ENCODE measurements at places on chromosomes 3 and 15.

GRCh38 chr3:184262764-184263179, 1.4 kb upstream of the CAMK2N2 start:
- no peak for DNase-seq

GRCh38 chr3:188259596-188259995, 105.6 kb downstream of the LPP start:
- no peak for DNase-seq

- DNase-seq = no peak
These were observed 86.0 kb downstream of the ADAMTS9 start for GRCh38 chr3:64601824-64602223.

GRCh38 chr3:194872669-194872977, 186.9 kb downstream of the FAM43A start:
- DNase-seq = peak; percentile 89

GRCh38 chr15:76065245-76065644, 5.5 kb downstream of the TMEM266 start:
- DNase-seq = no peak

GRCh38 chr15:100901702-100902435, 17.3 kb upstream of the LRRK1 start:
- no peak for DNase-seq

DNA sequence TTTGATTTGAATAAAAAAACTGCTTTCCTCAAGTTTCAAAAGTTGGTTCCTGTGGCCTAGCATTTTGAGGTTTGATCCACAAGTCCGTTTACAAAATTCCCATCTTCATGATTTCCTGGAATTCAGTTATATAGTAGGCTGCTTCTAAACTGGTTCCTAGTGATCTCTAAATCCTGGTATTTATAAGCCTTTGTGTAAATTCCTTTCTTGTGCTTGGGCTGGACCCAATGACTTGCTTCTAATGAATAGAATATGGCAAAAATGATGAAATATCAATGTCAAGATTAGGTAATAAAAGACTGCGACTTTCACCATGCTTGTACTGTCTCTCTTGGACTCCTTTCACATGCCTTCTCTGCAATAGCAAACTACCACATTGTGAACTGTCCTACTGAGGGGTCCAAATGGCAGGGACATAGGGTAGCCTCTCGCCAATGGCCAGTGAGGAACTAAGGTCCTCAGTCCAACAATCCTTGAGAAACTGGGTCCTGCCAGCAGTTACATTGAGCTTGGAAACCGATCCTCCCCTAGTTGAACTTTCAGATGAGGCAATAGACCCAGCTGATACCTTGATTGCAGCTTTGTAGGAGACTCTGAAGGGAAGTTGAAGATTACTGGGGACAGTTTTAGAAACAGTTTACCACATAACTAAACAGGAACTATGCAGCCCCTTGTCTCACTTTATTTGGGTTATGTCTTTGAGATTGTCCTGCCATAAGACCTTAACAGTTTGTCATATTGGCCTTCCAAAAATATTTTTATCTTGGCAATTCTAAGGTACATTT, 303.9 kb upstream of the TBC1D5 start:
- no peak for DNase-seq

DNA sequence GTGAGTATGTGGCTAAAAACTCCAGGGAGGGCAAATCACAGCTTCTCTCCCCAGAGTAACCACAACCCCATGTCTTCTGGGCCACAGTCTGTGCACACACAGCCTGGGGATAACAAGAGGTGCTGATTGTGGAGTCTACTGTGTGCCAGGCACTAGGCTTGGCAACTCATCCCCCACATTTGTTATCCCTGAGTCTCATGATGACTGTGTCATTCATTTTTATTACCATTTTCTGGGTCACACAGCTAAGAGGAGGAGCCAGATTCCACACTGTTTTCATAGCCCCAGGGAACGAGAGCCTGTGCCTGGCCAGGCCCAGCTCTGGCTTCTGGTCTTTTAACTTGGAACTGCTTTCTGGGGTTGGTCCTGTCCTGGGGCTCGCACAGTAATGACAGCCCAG, 34.5 kb downstream of the ESYT3 start:
- peak; percentile 79 for DNase-seq

DNA sequence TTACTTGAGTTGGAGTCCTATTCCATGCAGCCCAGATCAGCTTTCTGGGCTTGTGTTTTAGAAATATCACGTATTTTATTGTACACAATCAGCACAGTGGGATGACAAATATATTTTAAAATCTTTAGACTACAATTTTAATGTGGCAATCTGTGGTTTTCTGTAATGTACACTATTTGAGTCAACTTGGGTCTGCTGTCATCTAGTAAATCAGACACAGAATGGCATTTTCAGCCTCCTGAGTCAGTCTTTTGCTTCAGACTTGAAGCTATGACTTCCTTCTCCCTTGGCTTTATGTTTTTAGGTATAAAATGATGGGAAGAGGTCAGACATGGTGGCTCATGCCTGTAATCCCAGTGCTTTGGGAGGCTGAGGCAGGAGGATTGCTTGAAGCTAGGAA, 232.1 kb downstream of the NECTIN3 start:
- no peak for DNase-seq

- DNase-seq = no peak
These were observed 246.3 kb upstream of the SEMA6D start for GRCh38 chr15:47470983-47471382.

DNA sequence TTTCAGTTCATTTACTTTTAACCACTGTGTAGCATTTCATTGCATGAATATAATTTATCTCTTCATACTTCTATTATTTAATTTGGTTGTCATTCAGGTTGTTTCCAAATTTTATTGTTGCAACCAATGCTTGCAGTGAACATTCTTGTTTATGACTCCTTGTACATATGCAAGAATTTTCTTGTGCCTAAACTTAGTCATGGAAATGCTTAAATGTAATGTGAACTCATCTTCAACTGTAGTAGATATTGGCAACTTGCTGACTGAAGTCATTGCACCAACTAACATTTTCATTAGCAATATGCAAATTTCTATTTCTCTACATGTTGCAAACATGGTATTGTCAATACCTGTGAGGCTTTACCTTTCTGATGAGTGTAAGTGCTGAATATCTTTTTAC, 26.7 kb downstream of the SIDT1 start:
- no peak for DNase-seq

DNA sequence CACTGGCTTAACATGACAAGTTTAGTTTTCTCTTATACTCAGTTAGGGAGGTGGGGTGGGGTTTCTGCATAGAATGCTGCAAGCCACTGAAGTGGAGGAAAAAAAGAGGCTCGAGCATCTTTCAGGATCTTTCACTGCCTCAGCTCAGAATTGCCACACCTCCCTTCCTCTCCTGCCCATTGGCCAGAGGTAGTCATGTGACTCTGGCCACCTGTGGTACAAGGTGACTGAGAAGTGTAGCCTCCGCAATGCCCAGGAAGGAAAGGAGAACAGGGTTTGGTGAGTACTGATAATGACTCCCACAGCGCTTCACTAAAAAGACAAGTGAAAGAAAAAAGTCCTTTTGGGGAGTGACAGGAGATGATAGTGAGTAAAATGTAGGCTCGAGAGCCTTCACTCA, 124.3 kb upstream of the TRIM42 start:
- no peak for DNase-seq

DNA sequence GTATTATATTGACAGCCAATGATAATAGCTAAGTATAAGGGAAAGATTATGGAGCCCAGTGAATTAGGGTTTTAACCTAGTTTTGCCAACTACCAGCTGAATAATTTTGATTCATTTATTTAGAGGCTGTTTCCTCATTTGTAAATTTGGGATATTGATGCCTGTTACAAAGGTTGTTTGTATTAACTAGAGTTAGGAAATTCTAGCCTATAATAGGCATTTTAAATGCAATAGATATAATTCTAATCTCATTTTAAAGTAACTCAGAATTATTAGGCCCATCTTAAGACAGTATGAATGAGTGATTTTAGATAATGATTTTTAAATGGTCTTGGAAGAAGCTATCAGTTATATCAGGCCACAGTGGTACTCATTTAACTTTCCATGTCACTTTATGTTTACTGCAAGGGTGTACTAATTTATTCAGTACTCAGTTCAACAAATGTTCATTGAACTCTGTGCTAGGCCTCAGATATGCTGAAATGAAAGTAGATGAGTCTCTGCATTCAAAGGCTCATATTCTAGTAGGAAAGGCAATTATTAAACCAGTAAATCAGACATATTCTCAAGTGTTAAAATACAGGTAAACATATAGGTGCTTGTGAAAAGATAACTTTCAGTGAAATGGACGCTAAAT, 200.8 kb downstream of the KLHL25 start:
- DNase-seq = no peak

GRCh38 chr3:19348500-19348899, 200.2 kb downstream of the KCNH8 start:
- no peak for DNase-seq

DNA sequence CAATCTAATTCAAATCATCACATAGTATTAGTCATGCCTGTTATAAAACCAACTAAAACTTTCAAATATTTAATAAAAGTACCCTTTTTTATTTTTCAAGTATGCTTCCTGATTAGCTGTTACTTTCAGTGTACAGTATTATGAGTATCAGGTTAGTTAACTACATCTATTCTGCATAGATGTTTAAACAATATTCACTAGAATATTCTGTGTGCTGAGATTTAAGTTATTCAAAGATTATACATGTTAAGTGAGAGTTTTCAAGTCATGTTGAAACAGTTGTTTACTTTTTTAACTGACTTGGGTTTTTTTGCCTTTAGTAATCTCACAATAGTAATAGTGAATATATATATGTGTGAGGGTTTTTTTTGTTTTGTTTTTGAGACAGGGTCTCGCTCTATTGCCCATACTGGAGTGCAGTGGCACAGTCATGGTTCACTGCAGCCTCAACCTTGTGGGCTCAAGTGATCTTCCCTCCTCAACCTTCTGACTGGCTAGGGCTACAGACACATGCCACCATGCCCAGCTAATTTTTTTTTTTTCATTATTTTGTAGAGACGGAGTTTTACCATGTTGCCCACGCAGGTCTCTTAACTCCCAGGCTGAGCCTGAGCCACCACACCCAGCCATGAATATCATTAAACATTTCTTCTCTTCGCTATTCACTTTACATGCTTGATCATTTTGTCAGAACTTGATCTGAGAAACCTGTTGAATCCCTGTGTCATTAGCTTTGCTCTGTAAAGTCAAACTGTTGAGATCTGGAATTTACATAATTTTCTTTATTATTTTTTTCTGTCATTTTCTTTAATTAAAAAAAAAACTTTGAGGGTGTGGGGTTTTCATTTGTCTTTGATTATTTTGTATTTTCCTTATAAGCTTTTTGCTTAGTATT, 286.2 kb upstream of the UBE2E1 start:
- DNase-seq = no peak

GRCh38 chr3:40304352-40304751, 5.2 kb upstream of the EIF1B start:
- no peak for DNase-seq

- DNase-seq = no peak
These were observed 30.4 kb upstream of the KLF13 start for GRCh38 chr15:31296219-31296645.

DNA sequence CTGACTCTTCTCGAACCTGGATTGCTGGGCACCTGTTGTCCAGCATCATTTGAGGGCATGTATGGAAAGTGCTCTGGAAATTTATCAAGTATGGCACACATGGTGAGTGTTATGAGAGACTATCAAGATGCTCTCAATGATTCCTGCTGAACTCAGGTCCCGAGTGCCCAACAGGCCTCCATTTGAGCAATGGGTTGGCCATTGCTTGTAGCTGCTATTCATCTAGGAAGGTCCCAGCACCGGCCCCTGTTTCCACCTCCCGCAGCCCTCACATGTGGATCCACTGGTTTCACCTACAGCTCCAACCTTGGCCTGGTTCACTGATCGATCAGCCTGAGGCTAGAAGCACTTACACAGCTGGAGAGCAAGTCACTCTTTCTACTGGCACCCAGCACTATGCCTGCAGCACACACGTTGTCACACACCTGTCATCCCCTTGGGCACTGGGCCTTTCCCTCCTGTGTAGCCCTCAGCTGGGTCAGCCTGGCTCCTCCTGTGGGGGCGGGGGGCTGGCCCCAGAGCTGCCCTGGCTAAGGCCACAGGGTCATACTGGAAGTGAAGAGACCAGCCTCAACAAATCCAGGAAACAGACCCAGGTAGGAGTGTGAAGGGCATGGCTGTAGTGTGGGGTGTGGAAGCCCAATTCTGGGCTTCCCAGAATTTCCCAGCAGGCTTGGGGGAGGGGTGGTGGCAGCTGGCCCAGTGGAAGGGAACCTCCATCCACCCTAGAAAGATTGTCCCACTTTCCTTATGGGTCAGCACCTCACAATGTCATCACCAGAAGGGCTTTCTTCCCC, 41.7 kb upstream of the SMAD3 start:
- DNase-seq = peak; percentile 73

- no peak for DNase-seq
These were observed 18.0 kb downstream of the CLDN11 start for GRCh38 chr3:170436697-170437096.

- no peak for DNase-seq
These were observed 33.6 kb downstream of the MORF4L1 start for GRCh38 chr15:78906316-78906620.

- DNase-seq = no peak
These were observed 8.3 kb downstream of the MAPKBP1 start for GRCh38 chr15:41782371-41783282.

Data from islet precursor cell (in vitro differentiated cells).